ENCODE measurements at places on chromosomes 16 and 17.
A peak's percentile ranks its signal among the peaks of the same experiment; 100 is the strongest.

DNA sequence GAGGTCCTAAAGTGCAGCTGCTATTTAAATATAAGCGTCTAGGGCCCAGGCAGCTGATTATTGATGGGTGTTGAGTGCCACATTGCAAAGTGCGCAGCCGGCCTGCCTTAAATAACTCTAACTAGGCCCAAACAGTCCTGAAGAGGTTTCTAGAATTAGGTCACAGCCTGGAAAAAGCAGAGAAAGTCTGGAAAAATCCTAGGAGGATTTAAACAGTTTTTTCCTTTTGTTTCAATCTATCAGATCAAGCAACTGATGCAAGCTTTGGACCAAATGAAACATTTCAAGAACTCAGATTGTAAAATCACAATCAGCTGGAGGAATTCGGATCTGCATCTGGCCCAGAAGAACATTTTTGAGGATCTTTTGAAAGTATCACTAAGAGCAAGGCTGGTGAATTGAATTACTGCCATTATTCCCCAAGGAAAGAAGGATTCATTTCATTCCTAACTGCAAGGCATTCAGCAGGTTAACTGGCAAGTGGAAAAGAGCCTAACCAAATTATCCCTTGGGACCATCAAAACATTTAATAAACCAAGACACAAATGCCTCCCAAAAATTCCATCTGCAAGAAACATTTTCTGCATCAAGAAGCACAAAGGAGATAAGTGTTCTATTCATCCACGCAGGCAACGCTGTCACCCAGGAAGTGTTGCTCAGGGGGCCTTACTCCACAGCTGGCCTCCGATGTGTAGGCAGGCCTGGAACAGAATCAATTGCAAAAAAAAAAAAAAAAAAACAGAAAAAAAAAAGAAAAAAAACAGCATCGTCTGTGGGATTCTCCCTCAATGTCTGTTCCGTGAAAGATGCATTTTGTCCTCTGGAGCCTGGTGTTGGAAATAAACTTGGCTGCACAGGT is 46.1 kb downstream of the IRX3 start:
- no peak for DNase-seq

GRCh38 chr16:23323224-23324030 is 21.3 kb downstream of the SCNN1B start:
- no peak for DNase-seq

- peak; percentile 95 for DNase-seq
These were observed 187.0 kb downstream of the CCDC182 start for GRCh38 chr17:57557834-57558681.

DNA sequence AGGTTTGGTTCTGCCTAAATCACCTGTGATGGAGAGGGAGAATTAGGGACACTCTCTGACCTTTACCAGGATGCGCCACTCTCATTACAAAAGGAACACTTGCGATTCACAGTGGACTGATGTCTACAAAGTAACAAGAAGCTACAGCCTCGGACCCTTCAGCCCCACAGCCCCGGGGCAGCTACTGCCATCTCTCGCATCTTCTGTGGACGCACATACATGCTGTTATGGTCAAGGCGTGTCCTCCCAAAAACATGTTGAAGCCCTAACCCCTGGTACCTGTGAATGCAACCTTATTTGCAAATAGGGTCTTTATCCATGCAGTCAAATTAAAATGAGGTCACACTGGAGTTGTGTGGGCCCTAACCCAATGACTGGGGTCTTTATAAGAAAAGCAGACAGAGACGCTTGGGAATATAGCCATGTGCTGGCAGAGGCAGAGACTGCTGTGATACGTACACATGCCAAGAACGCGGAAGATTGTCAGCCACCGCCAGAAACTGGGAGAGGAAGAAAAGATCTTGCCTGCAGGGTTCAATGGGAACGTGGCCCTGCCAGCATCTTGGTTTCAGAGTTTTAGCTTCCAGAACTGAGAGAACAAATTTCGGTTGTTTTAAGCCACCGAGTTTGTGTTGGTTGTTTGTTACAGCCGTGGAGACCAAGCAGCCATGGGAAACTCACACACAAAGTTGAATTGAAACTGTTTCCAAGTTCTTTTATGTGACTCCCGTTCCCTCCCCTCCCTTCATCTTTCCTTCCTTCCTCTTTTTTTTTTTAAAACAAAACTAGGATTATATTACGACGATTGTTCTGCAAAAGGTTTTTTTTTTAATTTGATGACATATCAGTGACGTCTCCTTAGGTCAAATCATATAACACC is 23.1 kb downstream of the ATP2C2 start:
- no peak for DNase-seq

GRCh38 chr17:71252436-71252835 is 868.4 kb upstream of the SOX9 start:
- no peak for DNase-seq

DNA sequence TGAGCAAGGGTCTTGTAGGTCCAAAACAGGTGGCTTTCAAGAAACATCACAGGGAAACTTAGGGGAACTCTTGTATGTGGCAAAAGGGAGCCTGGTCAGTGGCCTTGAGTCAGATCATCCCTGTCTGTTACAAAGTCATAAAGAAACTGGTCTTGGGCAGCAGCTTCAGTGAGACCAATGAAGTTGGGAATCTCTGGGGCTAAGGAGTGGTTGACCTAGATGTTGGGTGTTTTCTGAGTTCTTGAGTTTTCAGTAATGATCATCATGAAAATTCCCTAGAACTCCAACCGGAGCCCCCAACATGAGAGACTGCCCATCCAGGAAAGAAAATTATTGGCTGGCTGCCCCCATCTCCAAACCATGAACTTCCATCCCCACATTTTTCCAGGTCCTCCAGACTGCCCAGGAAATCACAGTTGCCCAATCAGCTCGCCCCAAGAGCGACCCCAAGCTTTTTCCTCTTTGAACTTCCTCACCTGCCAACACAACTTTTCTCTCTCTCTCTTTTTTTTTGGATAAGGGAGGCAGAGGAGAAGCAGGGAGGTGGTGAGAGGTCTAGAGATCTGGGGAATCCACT is 3.9 kb downstream of the CCR7 start:
- peak; percentile 10 for DNase-seq

DNA sequence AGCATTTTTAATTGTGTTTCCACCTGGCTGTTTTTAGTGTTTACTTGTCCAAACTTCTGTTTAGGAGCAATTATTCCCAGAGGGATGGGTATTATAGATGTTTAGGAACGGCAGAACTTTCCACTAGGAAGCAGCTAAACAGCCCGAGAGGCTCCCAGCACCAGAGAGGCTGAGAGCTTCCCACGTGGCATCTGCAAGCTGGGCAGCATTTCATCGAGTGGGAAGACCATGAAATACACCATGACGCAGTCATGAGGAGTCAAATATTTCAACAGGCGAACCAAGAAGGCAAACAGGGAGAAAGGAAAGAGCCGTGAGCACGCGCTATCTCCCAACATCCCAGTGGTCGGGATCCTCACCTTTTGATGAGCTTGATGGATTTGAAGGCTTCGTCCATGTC is 24.1 kb downstream of the TMEM204 start:
- DNase-seq = no peak

DNA sequence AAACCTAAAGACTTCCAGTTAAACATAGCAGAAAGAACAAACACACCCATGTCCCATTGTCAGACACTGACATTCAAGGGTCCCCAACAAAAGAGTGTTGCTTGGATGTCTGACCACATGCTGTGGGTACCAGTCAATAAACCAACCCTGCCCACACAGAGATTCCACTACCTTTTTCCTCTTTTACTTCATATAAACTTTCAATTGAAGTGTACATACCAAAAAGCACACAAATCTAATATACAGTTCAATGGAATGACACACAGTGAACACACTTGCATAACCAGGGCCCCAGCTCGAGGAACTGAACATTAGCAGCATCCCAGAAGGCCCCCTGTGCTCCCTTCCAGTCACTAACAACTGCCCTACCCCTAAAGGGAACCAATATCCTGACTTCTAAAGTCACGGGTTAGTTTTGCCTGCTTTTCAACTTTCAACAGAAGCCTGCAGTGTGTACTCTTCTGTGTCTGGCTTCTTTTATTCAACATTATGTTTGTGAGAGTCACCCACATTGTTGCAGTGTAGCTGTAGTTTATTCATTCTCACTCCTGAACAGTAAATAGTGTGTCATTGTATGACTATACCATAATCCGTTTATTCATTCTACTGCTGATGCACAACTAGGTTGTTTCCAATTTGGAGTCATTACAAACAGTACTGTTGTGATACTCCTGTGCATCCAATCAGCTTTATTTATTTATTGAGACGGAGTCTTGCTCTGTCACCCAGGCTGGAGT is 18.0 kb downstream of the CFDP1 start:
- no peak for DNase-seq

DNA sequence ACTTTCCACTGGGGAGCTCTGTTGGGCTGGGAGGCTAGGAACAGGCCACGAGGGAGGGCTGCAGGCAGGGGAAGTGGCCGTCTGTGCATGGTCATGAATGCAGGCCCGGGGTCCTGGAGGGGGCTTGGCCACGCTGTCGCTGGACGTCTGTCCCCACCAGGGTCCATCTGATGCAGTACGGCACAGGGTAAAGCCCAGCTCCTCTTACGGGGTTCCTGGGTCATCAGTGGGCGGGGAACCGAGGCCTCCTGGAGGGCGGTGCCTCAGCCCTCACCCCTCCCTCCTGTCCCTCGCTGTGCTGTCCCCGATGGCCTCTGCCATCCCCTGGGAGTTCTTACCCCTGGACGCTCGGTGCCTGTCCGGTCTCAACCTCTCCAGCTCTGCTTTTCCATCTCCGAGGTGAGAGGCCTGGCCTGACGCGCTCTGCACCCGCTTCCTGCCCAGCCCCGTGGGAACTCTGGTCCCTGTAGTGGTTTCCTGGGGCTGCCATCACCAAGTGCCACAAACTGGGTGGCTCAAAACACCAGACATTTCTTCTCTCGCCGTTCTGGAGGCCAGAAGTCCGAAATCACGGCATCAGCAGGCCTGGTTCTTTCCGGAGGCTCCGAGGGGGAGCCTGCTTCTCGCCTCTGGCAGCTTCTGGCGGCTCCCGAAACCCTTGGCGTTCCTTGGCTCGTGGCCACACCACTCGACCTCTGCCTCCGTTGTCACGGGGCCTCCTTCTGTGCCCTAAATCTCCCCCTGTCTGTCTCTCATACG is 182.8 kb downstream of the SEC14L1 start:
- DNase-seq = peak; percentile 65

DNA sequence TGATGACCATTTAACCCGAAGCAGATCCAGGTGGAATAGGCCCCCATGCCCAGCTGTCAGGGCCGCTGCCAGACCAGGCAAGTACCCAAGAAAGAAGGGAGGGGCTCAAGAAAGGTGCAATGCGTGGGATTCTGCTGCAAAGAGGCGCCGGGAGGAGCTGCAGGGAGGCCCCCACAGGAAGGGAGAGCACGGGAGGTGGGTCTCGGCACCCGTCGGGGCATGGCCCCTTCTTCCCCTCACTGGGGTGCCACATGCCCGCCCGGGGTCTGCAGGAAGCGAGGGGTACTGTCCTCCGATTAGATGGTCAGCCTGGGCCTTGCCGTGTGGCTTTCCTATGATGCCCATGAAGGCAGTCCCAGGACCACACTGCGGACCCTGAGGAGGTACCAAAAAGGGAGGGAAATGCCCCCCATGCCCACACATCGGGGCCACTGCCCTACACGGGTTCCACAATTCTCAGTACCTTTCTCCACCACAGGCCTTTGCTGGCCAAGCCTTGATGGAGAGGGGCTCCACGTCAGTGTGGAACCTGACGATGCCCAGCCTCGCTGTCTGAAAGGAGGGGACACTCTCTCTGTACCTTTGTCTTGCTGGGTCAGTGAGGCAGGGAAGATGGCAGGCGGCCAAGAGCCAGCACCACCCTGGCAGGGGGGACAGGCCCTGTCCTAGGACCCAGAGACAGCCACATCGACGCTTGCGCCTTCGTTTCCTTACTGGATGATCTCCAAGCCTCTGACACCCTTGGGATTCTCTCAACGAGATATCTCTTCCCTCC is 45.5 kb upstream of the DNAH17 start:
- DNase-seq = no peak

DNA sequence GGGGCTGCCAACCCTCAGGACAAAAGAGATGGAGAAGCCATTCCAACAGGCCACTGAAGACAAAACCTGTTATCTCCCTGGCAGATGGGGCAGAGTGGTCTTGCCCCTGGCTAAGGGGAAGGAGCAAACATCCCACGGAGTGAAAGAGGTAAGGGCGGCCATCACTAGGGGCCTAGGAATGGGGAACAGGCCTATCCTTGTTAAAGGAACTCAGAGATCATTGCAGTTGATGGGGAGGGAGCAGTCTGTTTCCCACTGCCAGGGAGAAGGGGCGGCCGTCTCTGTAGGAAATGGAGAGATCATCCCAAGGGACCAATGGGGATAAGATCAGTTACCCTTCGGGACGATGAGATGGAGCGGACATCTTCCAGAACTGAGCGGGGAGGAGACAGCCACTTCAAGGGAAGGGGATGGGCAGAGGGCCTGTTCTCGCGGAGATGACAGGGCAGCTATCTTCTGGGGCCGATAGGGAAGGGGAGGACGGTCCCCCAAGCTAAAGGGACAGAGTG is 581 bp upstream of the TMEM208 start:
- DNase-seq = no peak

DNA sequence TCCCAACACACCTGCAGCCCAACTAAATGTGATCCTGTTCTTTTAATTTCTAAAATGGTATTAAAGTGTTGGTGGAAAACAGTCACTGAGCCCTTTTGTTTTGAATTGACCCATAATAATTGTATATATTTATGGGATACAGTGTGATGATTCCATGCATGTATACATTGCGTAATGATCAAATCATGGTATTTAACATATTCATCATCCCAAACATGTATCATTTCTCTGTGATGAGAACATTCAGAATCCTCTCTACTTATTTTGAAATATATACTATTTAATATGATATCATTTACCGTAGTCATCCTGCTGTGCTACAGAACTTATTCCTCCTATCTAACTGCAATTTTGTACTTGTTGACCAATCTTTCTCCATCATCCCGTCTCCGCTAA is 14.0 kb upstream of the MYH10 start:
- DNase-seq = no peak

DNA sequence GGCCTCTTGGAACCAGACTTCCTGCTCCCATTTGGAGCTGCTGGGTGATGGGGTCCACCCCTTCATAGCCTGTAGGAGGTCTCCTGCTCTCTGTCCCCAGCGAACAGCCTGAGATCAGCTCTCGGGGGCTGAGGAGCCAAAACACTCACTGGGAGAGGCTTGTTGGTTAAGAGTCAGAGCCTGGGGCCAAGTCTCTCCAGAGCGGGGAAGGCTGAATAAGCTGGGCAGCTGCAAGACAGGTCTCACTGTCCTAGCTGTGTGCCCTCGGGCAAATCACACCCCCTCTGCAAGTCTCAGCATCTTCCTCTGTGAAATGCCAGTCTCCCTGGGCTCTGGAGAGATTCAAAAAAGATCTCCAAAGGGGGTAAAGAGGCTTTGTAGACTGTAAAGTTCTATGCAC is 174.6 kb downstream of the WSCD1 start:
- DNase-seq = no peak

- no peak for DNase-seq
These were observed 918 bp upstream of the NLRC3 start for GRCh38 chr16:3578121-3578520.

- no peak for DNase-seq
These were observed 71.5 kb upstream of the DHX40 start for GRCh38 chr17:59493867-59494266.

- DNase-seq = no peak
These were observed 584 bp upstream of the SLC16A5 start for GRCh38 chr17:75087182-75087557.
